ENCODE measurements at places on chromosomes 16 and 17. TPM values are rescaled to one million over a fixed set of nuclear protein-coding genes. Genes with fewer than 3 reads are reported as not detected.

DNA sequence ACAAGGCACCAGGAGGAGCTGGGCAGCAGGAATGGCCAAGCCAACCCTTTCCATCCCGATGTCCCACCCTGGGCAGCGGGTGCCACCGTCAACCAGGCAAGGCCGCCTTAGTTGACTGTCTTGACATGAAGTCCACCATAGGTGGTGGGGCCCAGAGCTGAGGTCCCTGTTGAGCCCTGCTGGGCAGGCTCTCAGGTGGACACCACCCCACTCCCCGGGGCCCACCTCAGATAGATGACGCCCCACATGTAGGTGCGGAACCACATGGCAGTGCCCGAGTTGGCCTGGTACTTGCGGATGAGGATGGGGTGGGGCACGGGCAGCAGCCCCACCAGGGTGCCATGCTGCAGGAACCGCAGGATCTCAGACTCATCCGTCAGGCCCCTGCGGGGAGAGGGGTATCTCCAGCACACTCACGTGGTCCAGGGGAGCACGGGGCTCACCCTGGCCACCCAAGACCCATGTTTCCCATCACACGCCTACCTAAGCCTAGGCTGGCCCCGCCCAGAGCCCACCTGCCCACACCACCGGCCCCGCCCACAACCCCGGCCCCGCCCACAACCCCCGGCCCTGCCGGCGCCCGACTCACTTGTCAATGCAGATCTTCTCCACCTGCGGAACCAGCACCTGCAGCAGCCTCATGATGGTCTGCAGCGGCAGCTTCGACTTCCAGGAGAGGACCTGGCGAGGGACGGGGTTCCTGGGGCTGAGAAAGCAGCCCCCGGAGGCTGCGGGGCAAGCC is 16.2 kb downstream of the OTOP3 start:
- peaks cover 2% of the 10 kb centered on the region for H3K36me3 ChIP-seq
- H3K27me3 ChIP-seq, result peaks cover 15% of the 10 kb centered on the region
- no peak for DNase-seq
- H3K27ac ChIP-seq, result no peak overlapping the region
- no peak overlapping the region for H3K4me3 ChIP-seq

GRCh38 chr17:82021107-82021899 is 1.4 kb downstream of the CENPX start:
- H3K36me3 ChIP-seq, result no peaks in the 10 kb centered on the region
- peak overlapping the region; percentile 87 for H3K4me3 ChIP-seq
- no peaks in the 10 kb centered on the region for H3K27me3 ChIP-seq
- peaks cover 19% of the 10 kb centered on the region for H3K4me1 ChIP-seq
- DNase-seq, result no peak
- H3K27ac ChIP-seq, result peak overlapping the region; percentile 41

- H3K36me3 ChIP-seq, result peaks cover 2% of the 10 kb centered on the region
- peaks cover 12% of the 10 kb centered on the region for H3K4me1 ChIP-seq
- DNase-seq, result no peak
- no peaks in the 10 kb centered on the region for H3K27me3 ChIP-seq
Measured at GRCh38 chr16:11190588-11191560, 65.1 kb downstream of the SOCS1 start.

- no peak overlapping the region for H3K4me3 ChIP-seq
- H3K36me3 ChIP-seq, result no peaks in the 10 kb centered on the region
- H3K27me3 ChIP-seq, result no peaks in the 10 kb centered on the region
- no peak overlapping the region for H3K27ac ChIP-seq
Measured at GRCh38 chr17:63949576-63950250, 17.6 kb upstream of the CD79B start.

USP36 gene
- total RNA-seq, result 474 TPM

PABPN1L gene
- total RNA-seq, result not detected

TADA2A gene
- 11.1 TPM for total RNA-seq

KRTAP16-1 gene
- total RNA-seq, result 0.17 TPM

AXIN2 gene
- 31.6 TPM for total RNA-seq
